Stimulated activated CD4-positive, alpha-beta T cell treated with anti-CD3 and anti-CD28 coated beads, TNF-alpha, amount 100 ng/mL, for 24 hours (primary cell): ENCODE measurements at places on chromosomes 5 and 9.

- no peak for DNase-seq
Measured at GRCh38 chr5:105504-106070, 13.6 kb downstream of the PLEKHG4B start.

GRCh38 chr5:100780376-100780870 lies 122.7 kb downstream of the ST8SIA4 start:
- DNase-seq = no peak

- DNase-seq = no peak
Measured at GRCh38 chr9:76365028-76365427, 29.2 kb downstream of the RFK start.

DNA sequence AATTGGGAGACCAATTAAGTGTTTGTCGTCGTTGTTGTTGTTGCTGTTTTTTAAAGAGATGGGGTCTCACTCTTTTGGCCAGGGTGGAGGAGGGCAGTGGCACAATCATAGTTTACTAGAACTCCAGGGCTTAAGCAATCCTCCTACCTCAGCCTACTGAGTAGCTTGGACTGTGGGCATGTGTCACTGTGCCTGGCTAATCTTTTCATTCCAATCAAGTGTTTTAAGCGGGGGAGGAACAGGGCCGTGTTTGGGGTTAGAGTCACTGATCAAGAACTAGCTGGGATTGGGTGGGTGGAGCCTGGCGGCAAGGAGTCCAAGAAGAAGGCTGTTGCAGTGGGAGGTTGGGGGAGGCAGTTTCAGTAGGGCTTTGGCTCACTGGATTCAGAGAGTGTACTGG lies 13.8 kb downstream of the SNX30 start:
- DNase-seq = no peak

DNA sequence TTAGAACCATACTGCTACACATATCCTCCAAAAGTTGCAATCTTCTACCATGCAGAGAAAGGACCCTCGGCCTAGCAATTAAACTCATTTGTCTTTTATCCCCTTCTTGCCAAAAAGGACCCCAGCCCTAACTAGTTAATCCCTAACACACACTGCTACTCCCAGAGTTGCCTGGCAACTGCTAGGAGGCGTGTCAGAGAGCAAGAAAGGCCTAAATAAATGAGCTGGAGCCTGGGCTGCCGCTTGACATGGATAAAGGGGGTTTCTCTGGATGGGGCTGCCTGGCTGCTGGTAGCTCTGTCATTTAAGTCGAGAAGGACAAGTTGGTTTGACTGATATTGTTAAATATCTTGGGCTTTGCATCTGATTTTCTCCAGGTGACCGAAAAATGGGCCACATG lies 194.8 kb downstream of the CRB2 start:
- no peak for DNase-seq

DNA sequence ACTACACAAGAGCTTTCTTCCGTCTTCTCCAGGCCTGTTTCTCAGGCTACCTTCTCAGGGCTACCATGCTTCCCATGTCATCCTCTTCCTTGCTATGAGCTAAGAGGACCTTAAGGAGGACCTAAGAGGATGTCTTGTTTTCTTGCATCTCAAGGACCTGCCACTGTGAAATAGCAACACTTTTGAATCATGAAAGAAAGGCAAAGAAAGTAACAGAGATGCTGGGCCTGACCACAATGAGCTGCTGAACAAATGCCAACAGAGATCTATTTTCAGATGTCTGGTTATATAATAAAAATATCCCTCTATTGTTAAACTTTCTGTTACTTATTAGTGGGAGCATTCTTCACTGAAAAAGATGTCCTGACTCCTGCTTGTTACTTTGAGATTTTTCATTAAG lies 36.7 kb upstream of the ANXA1 start:
- no peak for DNase-seq

- DNase-seq = peak; percentile 17
Measured at GRCh38 chr5:14415024-14415697, 166.4 kb upstream of the OTULINL start.

- DNase-seq = no peak
Measured at GRCh38 chr5:14266171-14266570, 123.0 kb downstream of the TRIO start.
